ENCODE measurements at places on chromosomes 2 and 18. TPM values are rescaled to one million over a fixed set of nuclear protein-coding genes. Genes with fewer than 3 reads are reported as not detected.

Gene DSG2
- total RNA-seq = 25.0 TPM

Gene IL1R2
- 4.5 TPM for total RNA-seq

Gene TBR1
- total RNA-seq = not detected

Gene EIF2AK3
- 6.4 TPM for total RNA-seq

Gene SERTAD2
- 29.5 TPM for total RNA-seq

Gene STK25
- total RNA-seq = 191 TPM

Gene IL36A
- total RNA-seq = not detected

Gene TRIM54
- 5.0 TPM for total RNA-seq

Gene LINC00305
- 0.97 TPM for total RNA-seq

Gene CLEC4F
- not detected for total RNA-seq

Gene ACMSD
- not detected for total RNA-seq

Gene PPM1G
- 32.6 TPM for total RNA-seq

Gene CAPN14
- total RNA-seq = not detected

Gene TUBA4B
- not detected for total RNA-seq

Gene CRYGD
- total RNA-seq = not detected

Gene BBS5
- 23.0 TPM for total RNA-seq

Gene HTR2B
- 3.8 TPM for total RNA-seq

Gene ARPC2
- 161 TPM for total RNA-seq

Gene AKAIN1
- not detected for total RNA-seq

Gene LYG1
- 3.0 TPM for total RNA-seq

Gene OSR1
- 26.2 TPM for total RNA-seq

Gene POTEJ
- 0.21 TPM for total RNA-seq

All from uterus (tissue), 4 donors.